ENCODE measurements at places on chromosomes 2 and 18.

DNA sequence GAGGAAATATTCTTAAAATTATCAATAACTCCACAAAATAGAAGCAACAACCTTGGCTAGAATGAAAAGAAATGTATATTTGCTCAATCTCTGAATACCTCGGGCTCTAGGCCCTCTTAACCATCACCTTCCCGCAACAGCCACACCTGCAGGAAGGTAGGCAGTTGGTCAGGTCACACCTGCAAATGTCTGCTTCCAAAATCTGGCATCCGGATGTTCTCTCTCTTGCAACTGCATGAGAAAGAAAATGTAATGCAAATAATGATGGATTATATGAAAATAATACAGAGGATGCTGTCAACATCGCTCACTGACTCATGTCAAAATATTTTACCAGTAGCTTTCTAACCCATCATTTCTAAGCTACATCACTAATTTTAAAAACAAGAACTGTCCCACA lies 148.3 kb downstream of the SATB2 start:
- DNase-seq: no peak

DNA sequence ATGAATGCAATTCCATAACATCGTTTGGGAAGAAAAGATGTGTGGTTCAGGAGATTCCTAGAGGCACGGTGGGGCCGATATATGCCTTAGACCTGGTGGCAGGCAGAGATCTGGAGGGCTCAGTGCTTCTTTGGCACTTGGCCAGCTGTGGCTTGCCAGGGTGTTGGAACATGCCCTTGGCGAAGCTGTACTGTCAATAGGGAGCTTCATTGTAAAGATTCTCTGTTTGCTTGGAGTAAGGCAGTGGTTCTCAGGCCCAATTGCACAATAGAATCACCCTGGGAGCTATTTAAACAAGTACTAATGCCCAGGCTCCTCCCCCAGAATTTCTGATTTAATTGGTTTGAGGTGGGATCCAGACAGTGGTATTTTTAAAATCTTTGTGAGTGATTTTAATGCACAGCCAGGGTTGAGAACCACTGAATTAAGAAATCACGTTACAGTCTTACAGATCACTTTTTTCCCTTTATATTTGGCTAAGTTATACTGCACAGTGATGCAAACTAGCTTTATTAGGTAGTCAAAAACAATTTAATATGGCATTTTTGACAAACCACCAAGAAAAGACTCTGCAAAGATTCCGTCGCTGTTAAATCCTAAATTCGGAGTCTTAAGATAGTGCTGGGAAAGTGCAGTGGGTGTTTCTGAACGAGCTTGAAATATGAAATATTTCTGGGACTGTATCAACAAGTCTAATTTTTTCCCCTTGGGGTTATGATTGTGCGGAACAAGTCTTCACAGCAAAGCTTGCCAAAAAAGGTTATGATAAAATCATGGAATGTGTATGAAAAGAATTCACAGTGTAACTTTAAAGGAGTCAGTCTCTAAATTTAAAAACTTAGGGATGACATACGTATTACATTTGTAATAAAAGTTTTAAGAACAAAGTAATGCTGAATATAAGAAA lies 78.0 kb downstream of the CRIM1 start:
- DNase-seq: peak; percentile 83

GRCh38 chr2:119531292-119531691 lies 7.0 kb upstream of the SCTR start:
- DNase-seq: no peak

DNA sequence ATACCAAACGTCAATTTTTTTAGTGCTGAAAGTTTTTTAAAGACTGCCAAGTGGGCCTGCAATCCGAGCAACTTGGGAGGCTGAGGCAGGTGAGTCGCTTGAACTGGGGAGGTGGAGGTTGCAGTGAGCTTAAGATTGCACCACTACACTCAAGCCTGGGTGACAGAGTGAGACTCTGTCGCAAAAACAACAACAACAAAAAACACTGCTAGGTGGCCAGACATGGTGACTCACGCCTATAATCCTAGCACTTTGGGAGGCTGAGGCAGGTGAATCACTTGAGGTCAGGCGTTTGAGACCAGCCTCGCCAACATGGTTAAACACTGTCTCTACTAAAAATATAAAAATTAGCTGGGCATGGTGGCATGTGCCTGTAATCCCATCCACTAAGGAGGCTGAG lies 202.8 kb upstream of the COPS8 start:
- DNase-seq: no peak

DNA sequence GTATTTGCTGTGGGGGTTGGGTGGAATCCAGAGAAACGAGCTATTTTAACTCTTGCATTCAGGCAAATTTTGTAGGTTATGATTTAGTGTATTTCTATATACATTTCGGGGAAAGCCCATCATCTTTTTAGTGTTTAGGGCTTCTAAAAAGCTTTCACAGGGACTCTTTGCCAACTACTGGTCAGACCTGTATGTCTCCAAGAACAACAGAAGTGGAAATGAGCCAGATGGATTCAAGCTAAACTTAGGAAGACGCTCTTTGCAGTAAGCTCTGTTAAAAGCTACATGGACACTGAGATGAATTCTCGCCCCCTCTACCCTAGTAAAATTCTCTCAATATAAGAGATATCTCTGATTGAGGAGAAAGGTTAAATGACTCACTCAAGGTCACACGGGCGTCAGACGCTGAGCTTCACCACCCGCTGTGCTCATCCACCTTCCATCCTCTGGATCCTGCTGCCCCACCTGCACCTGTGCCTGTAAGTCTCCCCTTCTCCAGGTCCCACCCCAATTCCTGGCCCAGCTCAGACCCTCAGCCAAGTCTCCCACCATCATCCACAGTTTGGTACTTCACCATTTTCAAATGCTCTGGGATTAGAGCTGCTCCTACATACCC lies 85.6 kb downstream of the MARCHF4 start:
- no peak for DNase-seq

GRCh38 chr2:23377771-23378170 lies 7.2 kb upstream of the KLHL29 start:
- DNase-seq: no peak

DNA sequence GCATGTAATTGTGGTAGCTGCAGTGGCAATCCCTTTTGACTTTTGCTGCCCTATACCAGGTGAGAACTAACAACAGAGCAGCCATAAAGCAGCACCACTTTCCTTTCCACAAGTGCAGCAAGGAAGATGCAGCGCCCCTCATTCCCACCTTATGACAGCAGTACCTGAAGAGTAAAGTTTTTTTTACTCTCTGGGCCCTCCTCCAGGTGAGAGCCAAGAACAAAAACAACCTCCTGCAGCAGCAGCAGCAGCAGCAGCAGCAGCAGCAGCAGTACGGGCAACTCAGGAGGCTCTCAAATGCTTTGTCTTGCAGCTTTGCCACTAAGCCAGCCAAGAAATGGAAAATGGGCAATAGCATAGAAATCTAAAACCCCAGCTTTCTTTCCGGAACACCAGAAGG lies 397.5 kb downstream of the FIGN start:
- no peak for DNase-seq

- DNase-seq: no peak
Observed at GRCh38 chr2:221997683-221998082, 301.1 kb downstream of the PAX3 start.

DNA sequence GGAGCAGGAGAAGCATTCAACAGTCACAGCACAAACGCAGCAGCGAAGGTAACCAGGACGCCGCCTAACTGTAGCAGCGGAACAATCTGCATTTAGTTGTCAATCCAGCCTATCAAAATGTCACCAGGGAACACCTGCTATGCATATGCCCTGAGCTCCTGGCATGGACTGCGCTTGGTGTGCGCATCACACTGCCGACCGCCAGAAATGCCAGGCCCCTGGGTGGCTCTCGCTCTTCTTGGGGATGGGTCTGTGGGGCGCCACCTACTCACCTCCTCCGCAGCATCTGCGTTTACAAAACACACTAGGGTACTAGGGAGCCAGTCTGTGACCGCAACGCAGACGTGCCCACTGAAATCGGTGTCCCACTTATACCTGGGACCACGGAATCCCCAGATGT lies 31.7 kb downstream of the ZNF516 start:
- DNase-seq: no peak

DNA sequence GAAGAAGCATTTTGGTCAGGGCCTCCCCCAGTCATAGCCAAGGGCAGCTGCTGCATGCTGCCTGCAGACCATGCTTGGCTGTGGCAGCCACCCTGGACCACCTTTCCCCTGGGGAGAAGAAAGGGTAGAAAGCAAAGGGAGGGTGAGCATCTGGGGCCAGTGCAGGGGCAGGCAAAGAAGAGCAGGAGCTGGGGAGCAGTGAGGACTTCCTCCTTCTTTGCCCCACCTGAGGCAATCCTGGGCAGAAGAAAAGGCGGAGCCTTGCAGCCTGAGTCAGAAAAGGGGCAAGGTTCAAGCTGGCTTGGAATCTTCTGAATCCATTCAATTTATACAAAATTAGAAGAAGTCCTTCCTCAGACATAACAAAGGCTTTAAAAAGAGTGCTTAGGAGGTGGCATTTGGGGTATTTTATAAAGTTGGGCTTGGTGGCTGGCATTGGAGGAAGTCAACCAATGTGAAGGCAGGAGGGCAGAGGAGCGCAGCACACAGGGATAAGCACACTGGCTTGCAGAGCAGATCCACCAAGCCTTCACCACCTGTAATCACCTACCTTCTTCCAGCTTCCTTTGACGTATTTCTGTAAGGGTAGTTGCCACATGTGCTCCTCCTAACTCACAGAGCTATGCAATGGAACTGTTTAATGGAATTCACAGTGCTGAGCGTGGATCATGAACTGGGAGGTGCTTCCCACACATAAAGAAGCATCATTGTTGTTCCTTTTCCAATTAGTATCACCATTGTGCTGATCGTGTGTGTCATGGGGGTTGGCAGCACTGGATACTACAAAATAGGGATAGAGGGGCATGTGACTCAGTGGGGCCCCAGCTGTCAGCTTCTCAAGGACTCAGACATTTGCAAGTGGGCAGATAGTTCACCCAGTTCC lies 154.4 kb upstream of the EPAS1 start:
- no peak for DNase-seq
